NCI-H187 treated with DMSO at 0.1 percent for 48 hours (cell line): ENCODE measurements at places on chromosomes 13 and 19.

DNA sequence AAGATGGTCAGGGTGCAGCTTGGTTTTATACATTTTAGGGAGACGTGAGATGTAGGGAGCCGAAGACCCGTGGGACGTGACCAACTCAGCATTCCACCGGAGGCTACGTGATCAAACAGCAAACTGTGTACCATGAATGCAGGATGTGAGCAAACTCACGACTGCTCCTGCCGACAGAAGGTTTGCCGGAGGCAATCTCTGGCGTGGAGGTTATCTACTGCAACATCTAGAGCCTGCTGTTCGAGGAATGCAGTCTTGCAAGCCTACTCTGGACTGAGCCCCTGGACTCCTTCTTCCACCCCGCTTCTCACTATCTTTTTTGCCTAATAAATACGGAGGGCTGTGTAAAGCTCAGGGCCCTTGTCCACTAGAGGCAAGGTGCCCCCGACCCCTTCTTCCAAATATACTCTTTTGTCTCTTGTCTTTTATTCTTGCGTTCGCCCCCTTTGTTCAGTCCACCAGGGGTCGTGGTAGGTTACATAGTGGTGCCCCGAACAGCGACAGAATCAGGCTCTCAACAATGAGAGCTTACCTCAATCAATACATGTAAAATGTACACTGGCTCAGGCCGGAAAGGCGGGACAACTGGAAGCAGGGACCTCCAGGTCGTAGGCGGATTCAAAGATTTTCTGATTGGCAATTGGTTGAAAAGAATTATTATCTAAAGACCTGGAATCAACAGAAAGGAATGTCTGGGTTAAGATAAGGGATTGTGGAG lies 8.9 kb upstream of the OR1I1 start:
- DNase-seq = no peak

DNA sequence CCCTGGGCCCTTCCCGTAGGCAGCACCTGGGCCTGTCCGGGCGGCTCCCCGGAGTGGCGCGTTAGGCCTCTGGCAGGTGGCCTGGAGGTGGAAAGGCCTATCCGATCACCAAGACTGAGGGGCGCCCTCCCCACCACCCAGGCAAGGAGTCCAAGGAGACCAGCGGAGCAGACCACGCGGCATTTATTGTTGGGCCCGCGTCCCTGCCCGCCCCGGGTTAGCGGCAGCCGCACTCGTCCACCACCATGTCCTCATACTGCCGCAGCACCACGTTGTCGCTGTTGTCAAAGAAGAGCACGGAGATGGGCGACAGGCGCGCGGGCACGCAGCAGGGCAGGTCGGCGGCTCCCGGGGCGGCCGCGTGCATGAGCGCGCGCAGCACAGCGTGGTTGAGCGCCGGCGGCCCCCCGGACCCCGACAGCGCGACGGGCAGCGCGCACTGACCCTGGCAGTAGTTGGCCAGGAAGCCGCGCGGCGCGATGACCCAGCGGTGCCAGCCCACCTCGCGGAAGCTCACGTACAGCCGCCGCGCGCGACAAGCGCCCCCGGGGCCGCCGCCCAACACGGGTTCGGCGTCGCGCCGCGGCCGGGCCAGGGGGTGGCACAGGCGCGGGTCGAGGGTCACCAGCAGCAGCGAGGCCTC lies 27.5 kb downstream of the CERS1 start:
- DNase-seq = no peak

DNA sequence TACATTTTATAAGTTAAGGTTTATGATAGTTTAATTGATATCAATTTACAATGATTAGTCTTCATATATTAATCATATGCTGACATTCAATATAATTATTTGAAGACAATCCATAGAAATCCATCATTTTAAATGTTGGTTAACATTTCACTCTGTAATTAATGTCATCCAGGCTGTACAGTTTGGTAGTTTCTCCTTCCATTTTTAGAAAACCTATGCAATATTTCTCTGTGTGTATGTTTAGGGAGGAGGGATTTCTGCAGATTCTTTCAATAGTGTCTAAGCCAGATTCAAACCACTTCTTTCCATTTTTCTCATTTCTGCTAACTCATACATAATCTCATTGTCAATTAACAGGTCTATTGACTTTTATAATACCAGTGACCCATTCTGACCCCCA lies 1159.0 kb upstream of the ATXN8OS start:
- no peak for DNase-seq

GRCh38 chr19:13094771-13095392 lies 7.8 kb downstream of the LYL1 start:
- no peak for DNase-seq

- DNase-seq = no peak
Measured at GRCh38 chr13:80716610-80717081, 375.7 kb upstream of the SPRY2 start.

- DNase-seq = peak; percentile 40
Measured at GRCh38 chr19:57406516-57407123, 4.3 kb upstream of the ZNF17 start.

DNA sequence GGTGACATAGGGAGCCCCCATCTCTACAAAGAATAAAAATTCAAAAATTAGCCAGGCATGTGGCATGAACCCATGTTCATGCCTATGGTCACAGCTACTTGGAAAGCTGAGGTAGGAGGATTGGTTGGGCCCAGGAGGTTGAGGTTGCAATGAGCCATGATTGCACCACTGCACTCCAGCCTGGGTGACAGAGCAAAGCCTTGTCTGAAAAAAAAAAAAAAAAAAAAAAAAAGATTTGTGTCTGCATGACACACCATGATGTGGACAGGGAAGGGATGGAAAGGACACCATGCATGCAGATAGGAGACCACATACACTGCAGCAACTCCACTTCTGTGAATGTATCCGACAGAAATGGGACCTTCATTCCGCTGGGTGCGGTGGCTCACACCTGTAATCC lies 34.0 kb upstream of the HOMER3 start:
- no peak for DNase-seq

GRCh38 chr13:59458908-59459579 lies 704.7 kb downstream of the DIAPH3 start:
- DNase-seq = no peak
